ENCODE measurements at places on chromosomes 2 and 18.

DNA sequence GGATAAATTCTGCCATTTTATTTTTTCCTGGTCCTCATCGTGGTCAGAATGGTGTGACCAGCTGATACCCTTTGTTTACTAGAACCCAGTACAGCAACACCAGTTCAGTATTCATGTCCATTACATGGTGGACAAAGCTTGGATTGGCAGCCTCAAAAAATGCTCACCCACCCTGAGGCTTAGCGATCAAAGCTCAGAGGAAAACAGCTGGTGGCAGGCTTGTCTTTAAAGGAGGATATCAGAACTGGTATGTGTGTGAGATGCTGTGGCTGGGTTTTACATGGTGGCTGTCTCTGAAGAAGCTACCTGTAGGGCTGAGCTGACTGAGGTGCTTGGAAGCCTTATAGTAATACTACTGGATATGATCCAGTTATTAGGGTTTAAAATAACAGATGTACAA is 471.1 kb upstream of the MEX3C start:
- no peak for DNase-seq

- peak; percentile 86 for DNase-seq
Observed at GRCh38 chr18:13455960-13456481, 237.5 kb downstream of the LDLRAD4 start.

DNA sequence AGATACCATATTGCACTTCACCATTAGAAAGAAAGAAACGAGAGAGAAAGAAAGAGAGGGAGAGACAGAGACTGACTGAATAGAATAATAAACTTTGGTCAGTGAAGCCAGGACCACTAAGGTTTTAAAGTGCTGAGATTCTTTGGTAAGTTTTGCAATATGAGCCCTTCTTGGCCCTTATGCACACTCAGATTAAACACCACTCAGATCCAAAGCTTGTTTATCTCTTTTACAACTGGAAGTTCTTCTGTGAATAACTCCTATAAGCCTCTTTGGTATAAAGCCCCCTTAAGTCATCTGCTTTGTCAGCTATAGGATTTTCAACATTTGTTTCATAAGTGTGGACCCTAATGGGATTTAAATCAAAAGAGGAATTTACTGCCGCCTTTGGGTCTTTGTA is 40.8 kb downstream of the PID1 start:
- no peak for DNase-seq

DNA sequence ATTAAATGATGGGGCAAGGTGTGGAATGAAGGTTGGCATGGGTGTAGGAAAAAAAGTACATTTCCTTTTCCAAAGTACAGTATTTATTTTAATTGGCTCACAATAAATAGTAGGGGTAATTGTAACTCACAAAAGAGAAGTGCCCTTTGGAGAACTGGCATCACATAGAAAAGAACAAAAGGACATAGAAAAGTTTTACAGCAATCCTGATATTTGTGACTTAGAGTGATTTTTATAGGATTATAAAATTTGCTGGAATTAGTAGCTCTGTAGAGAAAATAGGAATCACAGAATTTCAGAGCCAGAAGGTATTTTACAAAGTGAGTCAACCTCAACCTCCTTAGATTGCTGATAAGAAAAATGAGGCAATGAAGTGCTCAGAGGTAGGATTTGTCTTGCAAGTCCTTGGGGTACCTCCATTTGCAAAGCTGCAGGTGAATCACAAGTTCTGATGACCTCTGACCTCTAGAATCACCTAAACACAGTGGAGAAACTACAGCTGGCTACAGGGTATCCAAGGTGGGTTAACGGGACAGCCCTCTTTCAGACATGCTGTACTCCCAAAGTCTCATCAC is 133.6 kb downstream of the SOCS6 start:
- no peak for DNase-seq

DNA sequence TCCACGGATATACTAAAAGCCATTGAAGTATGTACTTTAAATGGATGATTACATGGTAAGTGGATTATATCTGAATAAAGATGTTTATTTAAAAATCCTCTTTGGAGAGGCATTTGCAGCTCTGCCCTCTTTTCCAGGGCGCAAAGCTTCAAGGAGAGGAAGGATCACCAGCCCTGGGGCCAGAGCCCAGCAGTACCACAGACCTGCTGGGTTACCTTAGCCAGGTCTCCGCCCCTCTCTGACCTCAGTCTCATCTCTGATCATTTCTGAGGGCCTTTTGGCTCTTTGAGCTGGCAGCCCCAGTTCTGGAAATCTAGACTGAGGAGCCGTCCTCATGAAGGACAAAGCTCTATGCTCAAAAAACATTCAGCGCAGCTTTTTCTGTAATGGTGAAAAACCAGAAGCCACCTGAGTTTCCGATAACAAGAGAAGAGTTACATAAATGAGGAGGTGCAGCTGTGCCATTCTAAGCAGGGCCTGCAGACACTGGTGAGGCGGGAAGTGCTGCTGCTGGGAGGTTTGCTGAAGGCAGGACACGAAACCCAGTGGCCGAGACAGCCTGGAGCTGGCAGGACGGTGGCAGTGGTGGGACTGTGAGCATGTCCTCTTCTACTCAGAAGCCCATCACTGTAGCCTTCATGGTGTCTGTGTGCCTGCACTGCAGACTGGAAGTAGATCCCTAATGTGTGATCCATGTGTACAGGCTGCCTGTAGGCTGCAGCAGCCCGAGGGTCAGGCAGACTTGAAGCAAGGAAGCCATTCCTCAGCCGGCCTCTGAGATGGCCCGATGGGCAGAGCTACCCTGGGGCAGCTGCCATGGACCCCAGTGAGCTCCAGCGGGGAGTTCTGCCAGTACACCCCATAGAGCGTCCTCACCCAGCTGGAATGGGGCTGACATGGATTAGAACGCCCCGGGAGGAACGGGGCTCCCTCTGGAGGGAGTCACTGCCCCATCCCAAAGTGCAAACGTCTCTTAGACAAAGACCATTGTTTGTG is 27.7 kb downstream of the ADRA2B start:
- DNase-seq, result no peak

DNA sequence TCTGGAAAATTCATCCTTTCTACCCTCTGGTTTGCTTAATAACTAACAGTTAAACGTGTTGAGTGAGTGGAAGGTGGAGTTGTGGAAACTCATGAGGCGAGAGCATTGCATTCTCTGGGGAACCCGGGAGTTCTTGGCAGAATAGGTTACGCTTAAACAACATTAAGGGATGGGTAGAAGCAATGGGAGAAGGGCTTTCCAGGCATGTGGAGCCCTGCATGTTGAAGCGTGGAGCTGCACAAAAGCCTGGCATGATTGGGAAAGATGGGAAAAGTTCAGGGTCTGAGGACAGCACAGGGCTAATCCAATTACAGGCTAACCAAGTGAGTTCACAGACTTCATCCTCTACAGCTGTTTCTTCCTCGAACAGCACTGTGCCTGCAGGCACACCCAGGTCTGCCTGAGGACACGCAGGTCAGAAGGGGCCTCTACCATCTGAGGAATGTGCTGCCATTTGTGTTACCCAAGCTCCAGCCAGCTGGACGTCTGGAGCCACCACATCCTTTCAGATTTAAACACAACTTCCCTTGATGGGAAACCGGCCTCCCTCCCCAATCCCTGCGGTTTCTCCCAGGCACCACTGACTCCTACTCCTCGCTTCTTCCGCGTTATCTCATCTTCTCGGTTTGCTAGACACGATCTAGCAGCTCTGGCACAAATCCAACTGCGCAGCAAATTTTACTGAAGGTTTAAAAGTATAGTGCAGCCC is 164.2 kb downstream of the ANTXR1 start:
- no peak for DNase-seq

All from activated CD4-positive, alpha-beta T cell treated with anti-CD3 and anti-CD28 coated beads, Interleukin-2, amount 50 U/mL, for 16 hours (primary cell).